ENCODE measurements at places on chromosomes 3 and 15.

DNA sequence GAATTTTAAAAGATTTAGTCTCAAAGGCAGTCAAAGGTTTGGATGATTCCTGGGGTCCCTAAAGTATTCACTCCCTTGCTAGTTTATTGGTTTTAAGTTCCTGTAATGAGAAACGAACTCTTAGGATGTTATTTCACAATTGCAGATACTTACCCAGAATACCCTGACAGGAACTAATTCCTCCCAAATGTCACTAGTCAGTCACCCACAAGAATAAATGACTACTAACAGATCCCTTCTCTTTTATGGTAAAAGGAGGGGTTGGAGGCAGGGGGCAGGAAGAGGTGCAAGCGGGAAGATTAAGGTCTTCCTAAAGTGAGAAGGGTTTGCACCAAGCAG lies 174.2 kb upstream of the SLC2A2 start:
- no peak for DNase-seq

DNA sequence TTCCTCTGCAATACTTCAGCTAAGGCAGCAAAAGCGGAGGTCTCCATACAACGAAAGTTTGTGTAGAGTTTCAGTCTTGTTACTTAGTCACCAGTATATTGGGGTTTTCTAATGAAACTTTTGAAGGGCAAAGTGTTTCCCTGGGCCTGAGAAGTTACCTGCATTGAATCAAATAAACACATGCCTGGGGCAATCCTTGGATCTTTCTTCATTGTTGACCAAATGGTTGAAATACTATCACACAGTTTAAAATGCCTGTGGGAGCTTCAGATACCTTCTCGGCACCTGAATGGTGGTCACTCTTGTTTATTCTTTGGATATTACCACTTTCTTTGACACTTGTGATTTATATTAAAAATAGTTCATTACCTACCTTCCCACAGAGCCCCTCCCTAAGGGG lies 988 bp upstream of the CHSY1 start:
- DNase-seq = no peak

GRCh38 chr3:72964633-72965032 lies 32.0 kb upstream of the PPP4R2 start:
- no peak for DNase-seq

- DNase-seq = no peak
Observed at GRCh38 chr3:25384471-25384870, 43.6 kb upstream of the RARB start.

DNA sequence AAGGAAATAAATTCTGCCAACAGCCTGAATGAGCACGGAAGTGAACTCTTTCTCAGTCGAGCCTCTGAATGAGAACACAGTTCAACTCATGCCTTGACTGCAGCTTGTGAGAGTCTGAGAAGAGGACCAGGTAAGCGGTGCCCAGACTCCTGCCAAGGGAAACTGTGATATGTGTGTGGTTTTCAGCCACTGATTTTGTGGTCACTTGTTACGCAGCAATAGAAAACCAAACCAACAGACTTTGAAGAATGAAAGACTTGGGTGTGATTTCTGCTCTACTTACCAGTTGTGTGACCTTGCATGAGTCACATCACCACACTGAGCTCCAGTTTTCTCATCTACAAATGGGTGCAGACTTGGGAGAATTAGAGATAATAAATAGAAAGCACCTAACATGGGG lies 30.6 kb upstream of the FAM107A start:
- DNase-seq = no peak

GRCh38 chr15:63046917-63047760 lies 4.6 kb downstream of the TPM1 start:
- DNase-seq = no peak
